ENCODE measurements at places on chromosomes 12 and 14.

- no peak overlapping the region for H3K27ac ChIP-seq
- H3K36me3 ChIP-seq, result no peaks in the 10 kb centered on the region
- no peaks in the 10 kb centered on the region for H3K27me3 ChIP-seq
- no peak overlapping the region for H3K4me3 ChIP-seq
Observed at GRCh38 chr14:59777006-59777579, 93.5 kb downstream of the RTN1 start.

DNA sequence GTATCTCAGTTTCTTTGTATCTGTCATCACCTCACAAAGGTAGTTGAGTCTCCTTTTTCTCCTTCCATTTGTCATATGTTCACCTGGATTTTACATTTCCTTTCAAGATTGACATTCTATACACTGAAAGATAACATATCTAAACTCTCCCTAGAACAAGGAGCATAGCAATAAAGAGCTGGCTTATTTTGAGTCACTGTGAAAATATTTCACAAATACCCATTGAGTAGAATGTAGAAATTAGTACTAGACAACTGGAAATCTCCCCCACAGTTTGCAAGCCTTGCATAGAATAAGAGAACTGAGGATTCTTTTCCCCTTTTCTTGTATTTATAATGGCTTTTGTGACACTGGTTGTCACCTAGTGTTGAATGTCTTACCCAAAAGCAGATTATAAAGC is 111.2 kb downstream of the KICS2 start:
- H3K27ac ChIP-seq, result no peak overlapping the region
- peaks cover 2% of the 10 kb centered on the region for H3K27me3 ChIP-seq
- no peak for DNase-seq
- peaks cover 32% of the 10 kb centered on the region for H3K36me3 ChIP-seq
- H3K4me1 ChIP-seq, result no peaks in the 10 kb centered on the region
- H3K4me3 ChIP-seq, result no peak overlapping the region

- peaks cover 19% of the 10 kb centered on the region for H3K4me1 ChIP-seq
- H3K27ac ChIP-seq, result no peak overlapping the region
- H3K27me3 ChIP-seq, result peaks cover 24% of the 10 kb centered on the region
Observed at GRCh38 chr12:49959685-49960473, 1.8 kb upstream of the AQP5 start.

DNA sequence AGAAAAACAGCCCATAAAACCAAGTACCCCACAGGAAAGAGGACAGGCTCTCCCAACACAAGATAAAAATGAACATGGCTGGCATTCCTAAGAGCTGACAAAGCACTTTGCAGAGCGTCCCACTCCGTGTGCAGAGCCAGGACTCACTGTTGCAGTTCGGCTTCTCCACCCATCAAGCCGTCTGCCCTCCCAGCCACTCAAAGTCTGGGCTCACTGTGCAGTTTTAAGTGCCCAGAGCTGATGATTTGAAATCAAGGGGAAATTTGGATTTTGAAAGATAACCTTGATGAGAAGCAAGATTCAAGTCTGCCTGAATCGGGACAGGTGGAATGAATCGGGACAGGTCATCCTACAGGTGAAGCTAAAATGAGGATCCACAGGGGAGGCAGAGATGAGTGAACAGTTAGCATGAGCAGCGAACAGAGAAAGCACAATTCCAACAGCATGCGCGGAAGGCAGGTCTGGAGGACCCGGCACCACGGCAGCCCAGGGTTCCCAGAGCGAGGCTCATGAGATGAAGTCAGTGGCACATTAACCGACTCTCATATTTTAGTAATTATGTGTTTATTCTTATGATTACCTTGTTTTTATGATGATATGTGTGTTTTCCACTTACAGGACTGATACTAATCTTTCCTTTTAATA is 39.8 kb upstream of the GPR68 start:
- H3K27me3 ChIP-seq, result no peaks in the 10 kb centered on the region
- peaks cover 25% of the 10 kb centered on the region for H3K36me3 ChIP-seq
- H3K4me3 ChIP-seq, result no peak overlapping the region
- H3K27ac ChIP-seq, result no peak overlapping the region
- DNase-seq, result no peak

DNA sequence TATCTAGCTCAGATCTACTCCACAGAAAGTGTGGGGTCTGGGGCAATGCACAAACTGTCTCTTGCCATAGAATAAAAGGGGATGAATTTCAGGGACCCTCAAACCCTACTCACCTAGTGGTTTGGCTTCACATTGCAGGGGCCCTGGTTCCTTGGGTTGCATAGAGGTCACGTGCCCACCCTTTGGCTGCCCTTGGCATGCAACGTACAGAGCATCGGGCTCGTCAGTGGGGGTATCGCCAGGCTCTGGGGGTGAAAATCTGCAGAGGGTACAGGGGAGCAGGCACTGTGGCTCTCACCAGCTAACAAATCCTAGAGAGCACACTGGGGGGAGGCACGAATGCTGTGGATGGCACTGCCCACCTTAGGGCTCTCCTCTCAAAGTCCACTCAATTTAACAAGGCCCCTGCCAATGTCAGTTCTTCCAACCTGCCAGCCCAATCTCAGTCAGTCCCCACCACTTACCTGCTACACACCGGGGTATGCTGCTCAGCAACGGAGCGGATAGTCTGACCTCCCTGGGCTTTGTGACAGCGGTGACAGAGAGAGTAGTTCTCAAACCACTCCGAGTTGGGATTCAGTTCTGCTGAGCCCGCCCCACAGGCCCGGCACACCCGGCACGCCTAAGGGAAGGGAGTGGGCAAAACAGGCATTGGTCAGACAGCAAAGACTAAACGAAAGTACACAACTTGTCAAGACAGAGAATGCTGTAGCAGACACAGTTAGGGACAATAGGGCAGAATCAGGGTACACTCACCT is 8.0 kb downstream of the KMT2D start:
- H3K36me3 ChIP-seq, result peaks cover 76% of the 10 kb centered on the region
- H3K4me1 ChIP-seq, result peaks cover 30% of the 10 kb centered on the region
- no peak overlapping the region for H3K27ac ChIP-seq

DNA sequence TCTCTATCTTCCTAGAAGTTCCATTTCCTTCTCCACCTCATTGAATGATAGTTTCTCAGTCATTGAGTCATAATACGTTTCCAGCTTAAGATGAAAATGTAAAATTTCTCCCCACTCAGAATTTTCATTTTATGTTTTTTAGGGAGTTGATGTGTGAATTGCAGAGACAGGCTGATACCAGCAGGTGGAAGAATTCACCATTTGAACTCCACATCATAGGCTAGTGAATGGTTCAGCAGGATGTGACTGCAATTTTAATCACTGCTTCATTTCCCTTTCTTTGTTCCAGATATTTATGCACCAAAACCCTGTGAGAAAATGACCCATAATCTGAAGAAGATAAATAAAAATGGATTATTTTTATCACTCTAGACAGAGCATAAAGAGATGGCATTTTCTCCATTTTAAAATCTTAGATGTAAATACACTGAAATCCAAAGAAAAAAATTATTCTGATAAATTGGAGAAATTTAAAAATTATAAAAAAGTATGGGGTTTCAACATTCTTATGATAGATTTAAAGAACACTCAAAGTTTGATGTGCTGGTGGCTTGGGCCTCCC is 10.6 kb upstream of the PYGL start:
- DNase-seq, result no peak
- H3K36me3 ChIP-seq, result no peaks in the 10 kb centered on the region
- no peaks in the 10 kb centered on the region for H3K27me3 ChIP-seq
- no peak overlapping the region for H3K4me3 ChIP-seq

DNA sequence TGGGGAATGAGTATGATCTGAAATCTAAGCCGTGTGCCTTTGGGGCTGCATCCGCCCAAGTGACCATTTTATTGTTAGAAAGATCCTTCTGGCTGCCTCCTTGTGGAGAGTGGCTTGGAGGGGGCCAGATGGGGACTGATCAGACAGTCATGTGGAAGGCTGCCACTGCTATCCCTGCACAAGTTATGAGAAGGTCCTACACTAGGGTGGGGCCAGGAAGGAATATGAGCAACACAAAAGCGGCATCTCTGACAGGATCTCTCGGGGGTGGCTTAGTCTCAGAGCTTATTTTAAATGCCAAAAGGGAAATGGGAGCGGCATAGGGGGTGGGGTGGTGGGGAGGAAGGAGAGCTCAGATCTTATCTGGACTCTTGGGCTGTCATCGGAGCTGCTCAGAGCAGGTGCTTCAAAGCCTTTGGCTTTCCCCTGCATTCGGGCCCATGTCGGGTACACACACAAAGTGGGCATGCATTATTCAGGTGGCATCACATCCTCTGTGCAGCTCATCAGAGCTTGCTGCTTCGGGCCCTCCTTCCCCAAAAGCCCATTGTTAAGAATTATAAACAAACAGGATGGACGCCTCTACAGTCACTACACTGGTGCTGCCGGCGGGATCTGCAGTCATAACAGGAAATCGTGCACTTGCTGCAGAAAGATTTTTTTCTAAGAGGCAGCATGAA is 805.4 kb downstream of the VRK1 start:
- no peak overlapping the region for H3K27ac ChIP-seq
- peak; percentile 26 for DNase-seq
- H3K36me3 ChIP-seq, result no peaks in the 10 kb centered on the region
- no peaks in the 10 kb centered on the region for H3K4me1 ChIP-seq
- H3K27me3 ChIP-seq, result peaks cover 2% of the 10 kb centered on the region
- no peak overlapping the region for H3K4me3 ChIP-seq

DNA sequence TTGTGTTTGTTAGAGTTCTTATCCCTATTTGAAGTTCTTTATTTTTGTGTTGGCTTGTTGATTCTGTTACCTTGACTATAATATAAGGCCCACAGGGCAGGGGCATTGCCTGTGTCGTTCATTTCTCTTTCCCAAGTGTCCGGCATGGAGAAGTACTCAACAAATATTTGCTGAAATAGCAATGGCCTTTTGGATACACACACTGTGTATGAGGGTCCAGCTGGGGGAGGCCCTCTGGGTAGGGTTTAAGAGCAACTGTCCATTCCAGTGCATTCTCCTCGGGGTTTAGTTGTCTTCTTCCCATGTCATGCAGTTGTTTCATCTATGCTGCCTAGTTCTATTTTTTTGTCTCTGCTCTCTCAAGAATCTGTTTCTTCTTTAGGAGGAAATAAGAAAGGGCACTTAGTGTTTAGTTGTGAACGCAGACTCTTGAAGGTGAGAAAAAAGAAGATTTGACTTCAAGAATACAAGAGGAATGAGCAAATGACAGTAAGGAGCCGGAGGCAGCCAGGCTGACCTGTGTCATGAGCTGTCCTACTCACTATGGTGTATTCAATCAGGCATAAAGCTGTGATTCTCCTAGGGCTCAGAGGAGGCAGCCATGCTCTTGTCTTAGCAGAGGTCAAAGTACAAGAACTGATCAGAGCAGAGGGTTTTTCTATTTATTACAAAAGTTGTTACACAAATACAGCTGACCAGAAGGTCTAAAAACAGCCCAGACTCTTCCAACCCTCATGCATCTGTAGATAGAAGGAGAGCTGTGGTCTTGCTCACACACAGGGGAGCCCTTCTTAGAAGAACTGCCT is 10.2 kb downstream of the ERG28 start:
- H3K4me1 ChIP-seq, result peaks cover 25% of the 10 kb centered on the region
- H3K36me3 ChIP-seq, result peaks cover 45% of the 10 kb centered on the region
- peak overlapping the region; percentile 83 for H3K4me3 ChIP-seq
- DNase-seq, result no peak

GRCh38 chr14:99626041-99626648 is 18.8 kb upstream of the HHIPL1 start:
- H3K36me3 ChIP-seq, result no peaks in the 10 kb centered on the region
- H3K27me3 ChIP-seq, result peaks cover 5% of the 10 kb centered on the region
- H3K27ac ChIP-seq, result no peak overlapping the region
- H3K4me1 ChIP-seq, result peaks cover 23% of the 10 kb centered on the region

DNA sequence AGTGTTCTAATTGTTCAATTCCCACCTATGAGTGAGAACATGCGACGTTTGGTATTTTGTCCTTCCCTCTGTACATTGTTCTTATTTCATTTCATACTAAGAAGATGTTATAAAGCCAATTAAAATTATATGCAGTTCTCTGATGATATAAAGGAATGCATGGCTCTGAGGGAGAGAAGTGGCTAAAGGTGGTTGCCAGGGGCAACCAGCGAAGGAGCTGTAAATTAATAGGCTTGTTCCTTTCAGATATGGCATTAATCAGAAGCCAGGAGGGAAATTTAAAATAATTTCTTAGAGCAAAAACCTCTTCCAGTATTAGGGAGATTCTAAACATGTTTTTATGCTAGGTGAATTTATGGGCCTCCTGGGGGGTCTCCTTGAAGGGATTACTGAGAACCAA is 227.8 kb downstream of the TMEM117 start:
- H3K36me3 ChIP-seq, result no peaks in the 10 kb centered on the region
- no peak overlapping the region for H3K4me3 ChIP-seq
- no peak overlapping the region for H3K27ac ChIP-seq
- no peaks in the 10 kb centered on the region for H3K27me3 ChIP-seq
- DNase-seq, result no peak

DNA sequence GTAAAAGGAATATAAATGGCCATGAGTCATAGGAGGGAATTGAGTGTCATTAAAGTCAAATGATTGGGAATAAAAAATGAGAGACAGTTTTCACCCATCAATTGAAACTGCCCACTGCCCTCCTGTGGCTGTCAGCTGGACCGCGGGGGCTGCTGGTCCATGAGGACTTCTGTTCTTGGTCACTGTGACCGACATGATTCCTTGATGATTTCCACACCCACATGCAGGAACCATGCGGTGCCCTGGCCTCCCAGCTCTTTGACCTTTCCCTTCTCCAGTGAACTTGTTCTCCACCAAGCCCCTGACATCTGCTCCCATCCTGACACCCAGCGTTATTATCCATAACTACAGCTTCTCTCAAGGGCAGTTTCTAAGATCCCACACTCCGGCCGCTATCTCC is 48.4 kb downstream of the C12orf75 start:
- no peaks in the 10 kb centered on the region for H3K4me1 ChIP-seq
- no peak overlapping the region for H3K4me3 ChIP-seq
- no peak overlapping the region for H3K27ac ChIP-seq
- no peaks in the 10 kb centered on the region for H3K36me3 ChIP-seq

- H3K27ac ChIP-seq, result no peak overlapping the region
- no peaks in the 10 kb centered on the region for H3K4me1 ChIP-seq
- DNase-seq, result no peak
Observed at GRCh38 chr12:58325561-58325960, 384.2 kb downstream of the ATP23 start.

GRCh38 chr12:119338593-119339363 is 4.2 kb downstream of the CCDC60 start:
- peaks cover 15% of the 10 kb centered on the region for H3K4me1 ChIP-seq
- no peak overlapping the region for H3K4me3 ChIP-seq

Measured in endothelial cell (in vitro differentiated cells).